ENCODE measurements at places on chromosomes 4 and X.

DNA sequence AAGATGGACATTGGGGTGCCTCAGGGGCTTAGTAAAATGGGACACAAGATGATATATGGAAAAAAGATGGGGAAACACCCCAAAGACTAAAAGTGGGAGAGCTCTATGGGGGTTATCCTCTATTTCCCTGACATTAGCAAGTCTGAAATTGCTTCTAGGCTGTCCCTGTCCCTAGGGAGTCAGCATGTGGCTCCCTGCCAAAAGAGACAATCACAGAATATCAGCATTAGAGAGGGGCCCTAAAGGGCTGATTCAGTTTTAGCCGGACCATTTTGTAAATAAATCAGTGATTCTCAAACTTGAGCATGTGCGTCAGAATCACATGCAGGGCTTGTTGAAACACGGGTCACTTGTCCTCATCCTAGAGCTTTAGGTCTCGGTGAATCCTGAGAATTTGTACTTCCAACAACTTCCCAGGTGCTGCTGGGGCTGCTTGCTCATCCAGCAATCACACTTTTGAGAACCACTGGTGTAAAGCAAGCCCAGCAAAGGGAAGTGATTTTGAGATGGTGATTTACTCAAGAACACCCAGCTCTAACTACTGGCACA, 165.3 kb upstream of the DGKK start:
- no peak for DNase-seq

GRCh38 chrX:100409610-100410590, at the start of gene PCDH19:
TSS of gene PCDH19 (minus strand) at chrX:100410273. CDS start at chrX:100408597, 1,676 bp downstream.
- peak; percentile 40 for DNase-seq

- DNase-seq: no peak
These were observed 45.2 kb downstream of the FHDC1 start for GRCh38 chr4:152981278-152981677.

- DNase-seq: no peak
These were observed 178.4 kb upstream of the NWD2 start for GRCh38 chr4:37066159-37066558.

DNA sequence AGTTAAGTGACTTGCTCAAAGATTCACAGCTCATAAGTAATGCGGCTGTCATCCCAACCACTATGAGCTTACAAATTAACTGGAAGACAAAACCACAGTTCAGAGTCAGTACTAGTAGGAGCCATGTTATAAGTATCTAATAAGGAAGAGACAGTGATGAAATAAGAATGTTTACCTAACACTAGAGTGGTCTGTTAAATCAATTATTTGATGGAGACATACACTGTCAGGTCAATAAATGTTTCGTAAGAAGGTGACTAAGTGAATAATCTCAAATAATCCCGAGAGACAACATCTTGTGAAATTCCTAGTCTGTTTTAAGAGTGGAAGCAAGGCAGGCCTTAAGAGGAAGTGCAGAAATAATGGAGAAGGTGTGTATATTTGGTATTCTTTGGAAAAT, 25.8 kb upstream of the AMELX start:
- DNase-seq: no peak

DNA sequence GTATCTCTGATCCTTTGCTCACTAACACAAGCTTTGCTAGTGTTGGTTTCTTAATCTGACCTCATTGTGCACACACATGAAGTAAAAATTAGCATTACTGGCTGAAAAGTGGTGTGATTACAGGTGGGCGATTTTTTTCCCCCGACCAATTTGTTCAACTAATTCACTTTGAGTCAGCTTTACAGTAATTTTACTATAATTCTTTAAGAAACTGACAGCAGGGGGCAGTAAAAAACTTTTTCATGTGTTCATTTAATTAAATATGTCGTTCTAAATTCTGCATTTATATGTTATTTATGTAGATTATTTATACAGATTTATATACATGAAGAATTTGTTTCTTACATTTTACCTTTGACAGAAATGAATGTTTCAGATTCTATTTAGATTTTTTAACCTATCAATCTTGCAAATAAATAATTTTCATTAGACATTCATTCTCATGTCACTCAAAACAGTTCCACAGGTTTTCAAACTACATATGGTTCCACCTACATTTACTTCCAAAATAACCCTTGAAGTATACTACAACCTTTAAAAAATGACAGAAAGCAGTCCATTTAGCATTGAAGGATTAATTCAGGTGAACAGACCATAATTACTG, 17.5 kb downstream of the PALLD start:
- no peak for DNase-seq

DNA sequence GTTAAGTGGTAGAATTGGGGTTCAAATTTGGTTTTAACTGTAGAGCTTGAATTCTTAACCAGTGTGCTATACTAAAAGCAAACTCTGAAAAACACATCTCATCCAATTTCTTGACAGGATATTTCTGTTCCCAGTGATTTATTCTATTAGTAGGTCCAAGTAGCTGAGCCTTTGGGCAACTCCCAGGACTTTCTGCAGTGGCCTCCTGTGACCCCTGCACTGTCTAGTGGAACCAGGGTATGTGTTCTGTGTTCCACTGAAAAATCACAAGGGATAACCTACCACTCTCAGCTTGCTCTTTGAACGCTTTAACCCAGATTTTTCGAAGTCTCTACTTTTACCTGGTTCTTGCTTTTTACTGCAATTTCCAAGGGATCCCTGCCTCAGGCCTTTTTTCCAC, 58.0 kb upstream of the SCOC start:
- no peak for DNase-seq

- no peak for DNase-seq
These were observed 16.4 kb downstream of the BANK1 start for GRCh38 chr4:101806914-101807313.

DNA sequence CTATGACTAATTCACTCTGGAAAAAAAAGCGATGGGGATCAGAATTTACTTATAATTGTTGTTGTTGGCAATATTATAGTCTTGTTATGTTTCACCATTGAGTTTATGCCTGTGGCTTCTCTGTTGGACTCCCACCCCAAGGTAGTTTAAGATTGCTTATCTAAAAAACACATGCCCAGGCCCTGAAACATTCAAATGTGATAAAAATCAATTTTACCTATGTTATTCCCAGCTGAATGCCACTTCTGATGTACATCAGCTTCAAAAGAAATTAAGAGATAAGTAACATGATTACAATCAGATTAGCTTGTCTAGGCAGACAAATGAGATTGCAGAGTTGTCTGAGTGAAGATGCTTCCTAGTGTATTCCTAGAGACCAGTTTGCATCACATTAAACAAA, 484.7 kb downstream of the PCDH7 start:
- no peak for DNase-seq
